ENCODE measurements at places on chromosomes 4 and X.

- DNase-seq: no peak
Measured at GRCh38 chr4:8818063-8818881, 53.4 kb downstream of the HMX1 start.

GRCh38 chr4:21517126-21517859, 431.3 kb downstream of the KCNIP4 start:
- no peak for DNase-seq

DNA sequence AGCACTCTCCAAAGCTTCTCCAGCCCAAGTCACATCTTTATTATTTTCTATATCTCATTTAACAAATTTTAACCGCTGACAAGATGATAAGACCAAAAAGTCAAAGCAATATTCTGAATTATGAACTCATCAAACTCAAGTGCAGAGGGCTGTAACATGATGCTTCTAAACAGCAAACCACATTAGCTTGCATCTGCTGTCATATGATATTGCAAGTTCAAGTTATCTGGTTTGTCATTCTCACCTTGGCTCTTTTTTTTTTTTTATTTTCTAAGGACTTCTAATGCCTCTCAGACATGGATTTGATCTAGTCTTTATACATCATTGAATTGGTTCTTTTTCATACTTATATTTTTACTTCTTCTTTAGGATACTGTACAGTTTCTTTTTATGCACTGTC, 93.4 kb downstream of the SLC10A7 start:
- no peak for DNase-seq

- no peak for DNase-seq
Measured at GRCh38 chrX:3307881-3308280, 38.6 kb downstream of the MXRA5 start.

- DNase-seq: no peak
Measured at GRCh38 chr4:1599026-1599481, 85.1 kb downstream of the FAM53A start.
